NCI-H460 (cell line): ENCODE measurements at places on chromosomes 6 and 20.

DNA sequence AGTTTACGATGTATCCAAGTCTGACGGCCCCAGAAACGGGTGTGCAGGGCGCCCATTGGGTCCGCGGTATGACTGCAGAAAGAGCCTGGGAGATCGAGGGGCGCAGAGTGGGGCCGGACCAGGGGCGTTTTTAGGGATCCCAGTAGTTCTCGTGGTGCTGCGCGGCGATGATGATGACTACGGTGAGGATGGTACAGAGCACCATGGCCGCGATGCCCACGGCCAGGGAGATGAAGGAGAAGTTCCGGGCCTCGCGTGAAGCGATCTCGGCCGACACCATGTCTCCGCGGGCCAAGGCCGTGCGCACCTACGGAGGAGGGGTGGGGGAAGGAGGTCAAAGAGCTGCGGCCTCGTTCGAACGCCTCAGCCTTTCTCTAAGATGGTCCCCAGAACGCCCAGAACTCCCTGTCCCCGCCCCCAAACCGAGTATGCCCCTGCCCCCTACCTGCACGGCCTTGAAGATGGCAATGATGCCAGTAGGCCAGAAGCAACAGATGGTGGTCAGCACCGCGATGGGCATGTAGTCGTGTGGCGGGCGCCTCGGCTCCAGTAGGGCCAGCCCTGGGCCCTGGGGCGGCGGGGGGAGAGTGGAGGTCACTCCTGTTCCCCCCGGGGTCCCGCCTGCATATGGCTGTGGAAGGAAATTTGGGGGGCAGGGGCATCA is 2.5 kb downstream of the PRRT1 start:
- DNase-seq: no peak

GRCh38 chr20:23086056-23086566 is at the start of gene CD93:
CD93 (minus strand) TSS chr20:23086324; CDS start chr20:23086192, 132 bp downstream.
- no peak for DNase-seq

DNA sequence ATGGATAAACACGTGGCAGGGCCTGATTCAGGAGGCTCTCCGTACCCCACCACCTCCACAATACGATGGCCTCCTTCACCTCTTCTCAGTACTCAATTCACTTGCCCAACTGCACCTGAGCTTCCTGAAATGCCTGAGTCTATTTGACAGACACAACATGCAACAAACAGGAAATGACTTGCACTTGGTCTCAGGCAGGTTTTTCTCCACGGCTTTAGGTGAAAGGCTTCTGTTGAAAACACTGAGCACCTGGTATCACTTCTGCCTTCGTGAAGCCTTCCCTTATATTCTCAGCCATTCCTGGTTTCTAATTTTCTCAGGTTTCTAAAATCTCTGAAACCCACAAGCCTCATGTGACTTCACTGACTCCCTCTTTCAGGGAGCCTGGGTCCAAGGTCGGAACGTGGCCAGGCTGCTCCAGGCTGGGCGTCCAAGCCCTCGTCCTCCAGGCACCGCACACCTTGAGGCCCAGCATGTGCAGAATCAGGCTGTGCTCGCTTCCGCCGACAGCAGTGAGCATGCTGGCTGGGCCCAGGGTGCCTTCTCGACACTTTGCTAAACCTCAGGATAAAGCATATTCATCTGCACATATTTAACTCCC is 34.7 kb downstream of the TAF4 start:
- DNase-seq: no peak

DNA sequence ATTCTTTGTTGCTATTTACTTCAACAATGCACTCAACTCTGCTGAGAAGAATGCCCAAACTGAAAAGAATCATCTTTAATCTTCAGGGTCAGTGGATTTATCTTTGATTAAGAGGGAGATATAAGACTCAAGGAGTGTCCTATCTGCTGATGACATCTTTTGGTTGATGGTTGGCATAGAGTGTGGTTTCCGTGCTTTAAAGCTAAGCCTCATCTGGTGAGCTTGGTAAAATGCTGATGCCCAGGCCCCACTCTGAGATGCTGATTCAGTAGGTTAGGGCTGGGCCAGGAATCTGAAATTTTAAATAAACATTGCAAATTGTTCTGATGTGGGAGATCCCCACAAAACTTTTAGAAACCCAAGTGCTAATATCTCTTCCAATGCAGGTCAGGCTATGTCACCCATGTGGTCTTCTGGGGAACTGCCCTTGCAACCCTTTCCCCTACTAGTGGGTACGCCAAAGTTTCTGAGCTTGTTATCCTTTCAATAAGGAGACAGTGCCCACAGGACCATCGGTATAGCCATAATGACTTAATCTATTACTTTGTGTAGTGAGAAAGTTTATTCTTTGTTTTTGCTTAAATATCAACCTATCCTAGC is 68.5 kb upstream of the ARMH2 start:
- no peak for DNase-seq

DNA sequence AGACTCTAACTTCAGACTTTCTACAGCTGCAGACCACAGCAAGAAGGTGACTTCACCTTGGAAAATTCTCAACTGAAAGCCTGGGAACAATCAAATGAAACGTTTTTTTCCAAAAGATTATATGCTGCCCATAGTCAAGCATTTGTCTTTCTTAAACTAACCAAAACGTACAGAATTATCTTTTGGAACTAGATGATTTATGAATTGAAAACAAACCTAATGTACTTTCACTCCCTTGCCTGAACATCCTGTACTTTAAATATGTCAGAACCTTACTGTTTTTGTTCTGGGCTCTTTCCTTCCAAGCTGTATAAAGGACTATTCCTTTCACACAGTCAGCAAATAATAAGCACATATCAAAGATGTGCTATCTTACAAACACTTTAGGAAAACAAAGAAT is 62.4 kb upstream of the TNFAIP3 start:
- no peak for DNase-seq

- DNase-seq: no peak
Measured at GRCh38 chr6:98033617-98034016, 750.6 kb upstream of the MMS22L start.

DNA sequence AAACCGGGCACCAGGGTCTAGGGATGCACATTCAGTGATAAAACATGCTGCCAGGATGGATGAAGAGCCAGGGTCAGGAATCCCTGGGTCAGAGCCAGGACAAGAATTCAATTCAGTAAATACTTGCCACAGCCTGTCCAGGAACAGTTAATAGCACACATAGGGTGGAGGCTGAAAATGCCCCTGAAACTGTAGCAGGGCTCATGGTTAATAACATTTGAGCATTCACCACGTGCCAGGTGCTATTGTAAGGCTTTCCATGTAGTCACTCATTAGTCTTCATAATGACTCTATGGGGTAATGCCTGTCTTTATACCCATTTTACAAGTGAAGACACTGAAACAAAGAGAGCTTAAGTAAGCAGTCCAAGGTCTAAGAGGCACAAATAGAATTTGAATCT is 296.3 kb downstream of the LRFN2 start:
- DNase-seq: no peak

- DNase-seq: no peak
Measured at GRCh38 chr20:11849270-11849915, 68.3 kb upstream of the BTBD3 start.

- no peak for DNase-seq
Measured at GRCh38 chr20:39935901-39936300, 753.1 kb downstream of the MAFB start.

DNA sequence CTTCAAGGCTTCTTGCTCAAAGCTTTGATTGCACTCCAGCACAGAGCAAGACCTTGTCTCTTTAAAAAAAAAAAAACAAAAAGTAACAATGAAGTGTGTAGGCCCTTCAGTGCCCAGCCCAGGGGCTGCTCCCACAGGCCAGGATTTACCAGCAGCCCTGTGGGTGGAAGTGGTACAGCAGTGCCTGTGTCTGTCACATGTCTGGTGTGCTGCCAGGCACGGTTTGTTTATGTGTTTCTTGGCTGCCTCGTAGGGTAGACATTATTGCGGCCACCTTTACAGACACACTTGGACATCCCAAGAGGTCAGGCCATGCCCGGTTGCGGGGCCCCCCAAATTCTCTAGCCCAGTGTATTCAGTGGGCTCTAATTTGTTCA is 12.7 kb downstream of the DYNLRB1 start:
- DNase-seq: no peak

DNA sequence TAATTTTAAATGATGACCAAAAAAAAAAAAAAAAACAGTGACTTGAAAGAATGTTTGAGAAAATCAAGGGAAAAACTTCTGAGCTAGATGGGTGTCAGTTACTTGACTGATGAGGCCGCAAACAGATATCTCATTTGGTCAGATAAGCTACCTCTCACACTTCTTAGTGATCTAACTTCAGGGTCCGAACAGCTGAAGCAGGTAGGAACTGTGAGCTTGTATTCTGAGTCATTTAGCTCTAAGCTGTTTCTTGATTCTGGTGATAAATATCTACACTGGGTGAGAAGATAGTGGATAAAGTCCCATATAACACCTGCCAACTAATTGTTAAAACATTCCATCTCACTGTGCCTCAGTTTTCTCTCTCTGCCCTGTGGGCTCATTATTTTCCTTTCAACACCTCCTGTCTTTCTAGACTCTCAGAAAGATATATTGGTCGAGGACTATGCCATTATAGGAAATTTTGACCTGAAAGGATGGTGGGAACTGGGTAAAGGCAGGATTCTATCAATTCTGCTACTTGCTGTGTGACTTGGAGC is 7.7 kb downstream of the KIF3B start:
- no peak for DNase-seq
